Bronchus fibroblast of lung (primary cell): ENCODE measurements at places on chromosomes 7 and 10. TPM values are rescaled to one million over a fixed set of nuclear protein-coding genes. Genes with fewer than 3 reads are reported as not detected.

ACSM6 gene
- total RNA-seq, result not detected in 2 replicates

TAS2R4 gene
- total RNA-seq, result under 0.01 TPM in 1 of 2 replicates, not detected in the other

SKAP2 gene
- total RNA-seq, result 14.4 and 24.4 TPM in 2 replicates

CPA2 gene
- total RNA-seq, result not detected in 2 replicates

CYP3A4 gene
- not detected in 2 replicates for total RNA-seq

ZPBP gene
- total RNA-seq, result not detected in 2 replicates

C7orf57 gene
- 0.17 TPM in 1 of 2 replicates, not detected in the other for total RNA-seq

STRA8 gene
- total RNA-seq, result not detected in 2 replicates

ETV1 gene
- 12.0 and 17.7 TPM in 2 replicates for total RNA-seq

ELN gene
- total RNA-seq, result 0.59 and 4.2 TPM in 2 replicates

CAMK2B gene
- not detected in 2 replicates for total RNA-seq

CADPS2 gene
- total RNA-seq, result 4.3 and 5.7 TPM in 2 replicates

NXPH1 gene
- total RNA-seq, result not detected in 2 replicates

ZNF655 gene
- 45.1 and 51.9 TPM in 2 replicates for total RNA-seq

BLNK gene
- total RNA-seq, result 0.15 and 0.50 TPM in 2 replicates

ELMO1 gene
- total RNA-seq, result under 0.01 and 1.6 TPM in 2 replicates

EEF1AKMT2 gene
- 20.1 and 27.7 TPM in 2 replicates for total RNA-seq

PNLIP gene
- not detected in 2 replicates for total RNA-seq

CALHM1 gene
- not detected in 2 replicates for total RNA-seq

SAMD9L gene
- 1.5 and 2.7 TPM in 2 replicates for total RNA-seq

VPS37D gene
- total RNA-seq, result 0.89 and 1.8 TPM in 2 replicates

PKD1L1 gene
- total RNA-seq, result under 0.01 TPM in 2 replicates

CRYGN gene
- not detected in 2 replicates for total RNA-seq

ZC3HAV1L gene
- total RNA-seq, result 3.9 and 4.6 TPM in 2 replicates

CROT gene
- total RNA-seq, result 4.3 and 5.0 TPM in 2 replicates

CCDC172 gene
- not detected in 2 replicates for total RNA-seq

NUTM2D gene
- 1.0 and 1.3 TPM in 2 replicates for total RNA-seq

SOSTDC1 gene
- 0.15 and 0.17 TPM in 2 replicates for total RNA-seq

ZNF239 gene
- total RNA-seq, result 4.9 and 6.5 TPM in 2 replicates

PILRB gene
- 9.1 and 10.4 TPM in 2 replicates for total RNA-seq

PRRT4 gene
- total RNA-seq, result 0.17 TPM in 1 of 2 replicates, not detected in the other

SEC31B gene
- 1.5 and 1.7 TPM in 2 replicates for total RNA-seq

WNT8B gene
- total RNA-seq, result not detected in 2 replicates

NRG3 gene
- total RNA-seq, result not detected in 2 replicates

IKZF1 gene
- total RNA-seq, result not detected in 2 replicates

CPA4 gene
- 26.7 and 28.1 TPM in 2 replicates for total RNA-seq

ADAM12 gene
- total RNA-seq, result 2.7 and 2.9 TPM in 2 replicates

SFRP4 gene
- total RNA-seq, result not detected in 2 replicates

BHLHA15 gene
- total RNA-seq, result 0.34 and 0.59 TPM in 2 replicates

NACAD gene
- 3.6 and 4.2 TPM in 2 replicates for total RNA-seq

KBTBD2 gene
- 17.5 and 18.0 TPM in 2 replicates for total RNA-seq
